NCI-H1417 (cell line): ENCODE measurements at places on chromosomes 2 and 18.

- no peak for DNase-seq
Measured at GRCh38 chr2:26477126-26477910, 606 bp downstream of the OTOF start.

- no peak for DNase-seq
Measured at GRCh38 chr2:174630107-174630506, 32.5 kb upstream of the WIPF1 start.

- DNase-seq = no peak
Measured at GRCh38 chr2:15881676-15882075, 58.7 kb upstream of the MYCN start.

GRCh38 chr2:122096761-122097160, 341.3 kb downstream of the TSN start:
- no peak for DNase-seq

DNA sequence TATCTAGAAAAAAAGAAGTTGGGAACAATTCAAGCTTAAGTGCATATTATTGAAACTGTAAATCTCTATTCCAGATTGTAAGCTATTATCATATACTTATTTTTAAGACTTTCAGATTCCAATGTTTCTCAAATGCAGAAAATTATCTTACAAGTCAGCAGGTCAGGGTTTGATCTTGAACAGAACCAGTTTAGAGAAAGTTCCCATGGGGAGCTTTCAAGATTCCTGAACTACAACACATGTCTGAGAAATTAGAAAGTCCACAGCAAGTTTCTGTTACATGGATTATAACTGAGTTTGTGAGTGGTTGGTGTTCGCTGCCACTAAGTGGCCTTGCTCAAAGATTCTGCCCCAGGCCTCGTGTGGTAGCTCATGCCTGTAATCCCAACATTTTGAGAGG, 31.6 kb upstream of the SP3 start:
- DNase-seq = no peak

- DNase-seq = no peak
Measured at GRCh38 chr2:118668431-118669424, 178.7 kb downstream of the EN1 start.

DNA sequence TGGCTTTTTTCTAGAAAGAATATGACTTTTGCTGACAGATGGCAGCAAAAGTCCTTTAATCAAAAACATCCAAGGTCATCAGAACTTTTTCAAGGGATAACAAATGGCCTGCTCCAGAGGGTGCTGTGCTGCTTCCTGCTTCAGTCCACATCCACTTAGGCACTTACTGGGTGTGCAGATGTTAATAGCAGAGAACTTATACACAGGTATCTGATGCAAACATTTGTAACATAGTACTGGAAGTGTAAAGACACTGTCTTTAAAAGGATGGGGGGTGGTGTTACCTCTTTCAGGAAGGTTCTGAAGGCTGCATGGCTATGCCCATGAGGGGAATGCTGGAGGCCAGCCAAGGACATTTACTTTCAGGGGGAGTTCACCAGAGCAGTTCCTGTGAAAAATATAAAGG, 5.5 kb downstream of the HOXD8 start:
- peak; percentile 55 for DNase-seq

GRCh38 chr2:66272751-66273150, 162.2 kb upstream of the MEIS1 start:
- no peak for DNase-seq

- peak; percentile 49 for DNase-seq
Measured at GRCh38 chr18:12092398-12093229, 1.0 kb upstream of the ANKRD62 start.

DNA sequence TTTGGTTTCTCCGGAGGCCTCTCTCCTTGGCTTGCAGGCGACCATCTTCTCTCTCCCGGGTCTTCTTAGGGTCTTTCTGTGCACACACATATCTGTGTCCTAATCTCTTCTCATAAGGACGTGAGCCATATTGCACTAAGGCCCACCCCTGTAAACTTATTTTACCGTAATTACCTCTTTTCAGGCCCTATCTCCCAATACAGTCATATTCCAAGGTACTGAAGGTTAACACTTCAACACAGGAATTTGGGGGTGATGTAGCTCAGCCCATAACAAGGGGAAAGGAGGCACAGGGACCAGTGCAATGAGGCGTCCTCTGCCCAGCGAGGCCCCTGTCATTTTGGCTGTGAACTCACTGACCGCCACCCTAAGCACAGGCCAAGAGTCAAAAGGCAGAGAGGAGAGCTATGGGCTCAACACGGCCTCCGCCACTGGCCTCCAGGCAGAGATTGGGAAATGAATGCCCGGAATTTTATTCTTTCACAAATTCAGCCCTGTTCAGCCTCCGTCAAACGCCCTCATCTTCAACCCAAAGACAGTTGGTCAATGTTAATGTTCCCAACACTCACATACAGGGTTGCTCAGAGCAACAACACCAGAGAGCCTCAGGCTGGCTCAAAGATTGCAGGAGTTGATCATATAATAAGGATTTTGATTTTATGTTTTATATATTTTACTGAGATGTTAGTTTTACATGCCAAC, 15.9 kb upstream of the NMUR1 start:
- no peak for DNase-seq

- no peak for DNase-seq
Measured at GRCh38 chr2:206218156-206218555, 56.3 kb upstream of the ZDBF2 start.

DNA sequence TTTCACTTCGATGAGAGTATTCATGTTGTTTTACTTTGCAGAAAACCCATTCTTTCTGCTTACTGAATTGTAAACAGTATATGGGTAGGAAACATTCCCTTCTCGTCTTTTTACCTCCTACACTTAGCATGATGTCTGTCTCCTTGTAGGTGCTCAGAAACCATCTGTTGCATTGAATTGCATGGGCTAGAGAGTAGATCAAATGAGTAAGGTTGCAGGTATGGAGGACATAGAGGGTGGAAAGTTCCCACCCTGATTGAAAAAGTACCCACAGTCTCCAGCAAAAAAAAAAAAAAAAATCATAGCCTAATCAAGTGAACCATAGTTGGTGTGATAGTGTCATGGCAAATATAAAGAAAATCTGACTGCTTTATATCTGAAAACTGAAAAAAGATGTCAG, 1.7 kb downstream of the CYTIP start:
- DNase-seq = no peak

DNA sequence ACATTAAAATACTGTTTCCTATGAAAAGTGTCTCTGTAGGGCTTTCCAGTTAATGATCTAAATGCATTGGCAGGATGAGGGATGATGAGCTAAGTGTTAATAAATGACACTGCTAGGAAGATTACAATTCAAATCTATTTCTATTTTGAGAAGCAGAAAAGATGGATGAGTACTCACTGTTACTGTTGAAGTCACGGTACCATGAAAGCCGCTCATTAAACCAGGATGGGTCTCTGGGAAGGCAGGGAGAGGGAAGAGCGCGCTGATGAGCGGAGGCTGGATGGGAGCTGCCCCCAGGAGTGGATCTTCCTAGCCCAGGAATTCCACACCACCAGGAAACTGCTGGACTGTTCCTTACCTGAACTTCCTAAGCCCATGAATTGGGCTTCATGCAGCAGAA, 27.1 kb upstream of the TXNDC2 start:
- no peak for DNase-seq

DNA sequence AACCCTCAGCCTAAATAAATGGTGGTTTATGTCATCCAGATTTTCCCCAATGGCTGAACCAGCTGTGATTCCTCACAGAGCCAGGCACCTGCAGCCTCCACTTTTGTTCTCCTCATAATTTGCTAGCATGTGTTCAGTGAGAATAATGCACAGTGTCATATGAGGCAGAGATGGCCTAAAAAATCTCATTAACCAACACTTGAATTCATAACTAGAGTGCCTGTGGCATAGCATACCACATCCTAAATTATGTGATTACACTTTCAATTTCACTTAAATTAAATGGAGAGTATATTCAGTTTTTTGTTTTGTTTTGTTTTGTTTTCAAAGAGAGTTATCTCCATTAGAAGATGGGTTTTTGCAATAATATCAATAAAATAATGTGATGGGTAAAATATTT, 488.0 kb downstream of the CBLN2 start:
- DNase-seq = peak; percentile 14

DNA sequence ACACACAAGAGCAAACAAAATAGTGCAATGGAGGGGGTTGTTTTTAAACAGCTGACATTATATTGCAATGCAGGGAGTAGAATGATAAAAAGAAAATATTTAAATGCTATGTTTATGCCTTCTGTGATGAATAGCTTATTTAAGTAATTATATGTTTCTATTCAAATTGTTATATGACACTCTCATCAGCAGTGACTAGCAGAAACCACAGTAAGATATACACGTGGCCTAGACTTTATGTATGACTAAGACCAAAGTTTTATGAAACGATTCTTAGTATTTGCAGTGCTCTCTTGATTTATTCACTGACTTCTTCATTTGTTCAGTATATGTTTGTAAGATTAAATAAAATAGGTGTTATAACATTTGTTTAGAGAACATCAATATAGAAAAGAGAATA, 26.1 kb upstream of the C1D start:
- DNase-seq = peak; percentile 23

GRCh38 chr2:17326717-17327116, 191.5 kb downstream of the RAD51AP2 start:
- DNase-seq = no peak

- no peak for DNase-seq
Measured at GRCh38 chr18:25517881-25518715, 166.1 kb upstream of the ZNF521 start.
